ENCODE measurements at places on chromosomes 2 and 18. TPM values are rescaled to one million over a fixed set of nuclear protein-coding genes. Genes with fewer than 3 reads are reported as not detected.

The IL36G gene
- total RNA-seq, result not detected

The ABCB11 gene
- 0.44 TPM for total RNA-seq

The UGT1A10 gene
- not detected for total RNA-seq

The KLHL41 gene
- total RNA-seq, result 0.21 TPM

The LONRF2 gene
- not detected for total RNA-seq

The ZNF892 gene
- 3.8 TPM for total RNA-seq

- DNase-seq, result no peak
- H3K4me3 ChIP-seq, result no peak overlapping the region
- H3K36me3 ChIP-seq, result no peaks in the 10 kb centered on the region
- H3K27me3 ChIP-seq, result peaks cover 8% of the 10 kb centered on the region
- no peaks in the 10 kb centered on the region for H3K4me1 ChIP-seq
- H3K27ac ChIP-seq, result no peak overlapping the region
Observed at GRCh38 chr18:58527952-58528287, 101.0 kb downstream of the ALPK2 start.

GRCh38 chr2:240369801-240370585, 65.5 kb upstream of the GPC1 start:
- no peaks in the 10 kb centered on the region for H3K4me1 ChIP-seq
- H3K27ac ChIP-seq, result no peak overlapping the region
- no peaks in the 10 kb centered on the region for H3K27me3 ChIP-seq
- H3K36me3 ChIP-seq, result no peaks in the 10 kb centered on the region

- no peaks in the 10 kb centered on the region for H3K27me3 ChIP-seq
- no peaks in the 10 kb centered on the region for H3K36me3 ChIP-seq
- H3K4me3 ChIP-seq, result no peak overlapping the region
- no peak overlapping the region for H3K27ac ChIP-seq
- no peaks in the 10 kb centered on the region for H3K4me1 ChIP-seq
- DNase-seq, result no peak
Observed at GRCh38 chr2:193542762-193543161, 1348.0 kb upstream of the TMEFF2 start.

GRCh38 chr2:241937297-241937696, 67.8 kb downstream of the RTP5 start:
- no peaks in the 10 kb centered on the region for H3K36me3 ChIP-seq
- no peaks in the 10 kb centered on the region for H3K27me3 ChIP-seq
- no peak overlapping the region for H3K4me3 ChIP-seq
- DNase-seq, result no peak
- H3K27ac ChIP-seq, result no peak overlapping the region

GRCh38 chr2:145119225-145119624, 599.3 kb upstream of the ZEB2 start:
- H3K36me3 ChIP-seq, result no peaks in the 10 kb centered on the region
- H3K4me1 ChIP-seq, result no peaks in the 10 kb centered on the region
- no peaks in the 10 kb centered on the region for H3K27me3 ChIP-seq
- no peak overlapping the region for H3K4me3 ChIP-seq

- no peaks in the 10 kb centered on the region for H3K27me3 ChIP-seq
- H3K27ac ChIP-seq, result no peak overlapping the region
- no peak for DNase-seq
- H3K36me3 ChIP-seq, result peaks cover 3% of the 10 kb centered on the region
- no peaks in the 10 kb centered on the region for H3K4me1 ChIP-seq
Observed at GRCh38 chr2:65018141-65018582, 29.0 kb downstream of the SLC1A4 start.

DNA sequence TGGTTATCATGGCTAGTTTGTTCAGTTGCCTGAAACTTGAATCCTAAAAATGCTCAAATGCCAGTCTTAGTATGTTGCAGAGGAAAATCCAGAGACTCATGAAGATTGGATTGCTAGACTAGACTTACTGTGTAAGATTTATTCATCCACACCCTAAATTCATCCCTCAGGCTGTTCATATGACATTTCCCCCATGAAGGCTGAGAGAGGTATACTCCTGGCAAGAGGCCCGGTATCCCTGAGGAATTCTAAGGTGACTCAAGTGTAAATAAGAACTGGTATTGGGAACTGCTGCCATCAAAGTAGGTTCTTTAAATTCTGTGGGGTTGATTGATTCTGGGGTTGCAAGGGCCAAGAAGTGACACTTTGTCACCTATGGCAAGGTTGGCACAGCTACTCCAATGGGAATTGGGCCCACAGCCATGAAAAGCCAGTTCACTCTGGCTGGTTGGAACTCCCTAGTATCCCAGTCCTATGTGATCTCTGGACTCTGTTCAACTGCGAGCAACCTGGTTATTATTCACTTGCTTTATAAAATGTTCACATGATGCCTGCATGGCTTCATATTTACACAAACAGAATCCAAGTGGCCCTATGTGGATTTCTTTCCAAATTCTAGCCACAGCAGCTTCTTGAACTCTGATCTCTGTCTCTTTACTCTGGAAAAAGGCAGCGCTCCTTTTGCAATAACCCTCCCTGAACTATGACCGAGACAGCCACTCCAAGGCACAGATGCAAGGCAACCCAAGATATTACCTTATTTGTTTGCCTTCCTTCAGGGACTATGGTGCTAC, 429.1 kb downstream of the CBLN2 start:
- no peaks in the 10 kb centered on the region for H3K36me3 ChIP-seq
- no peaks in the 10 kb centered on the region for H3K27me3 ChIP-seq
- DNase-seq, result no peak
- no peak overlapping the region for H3K27ac ChIP-seq

DNA sequence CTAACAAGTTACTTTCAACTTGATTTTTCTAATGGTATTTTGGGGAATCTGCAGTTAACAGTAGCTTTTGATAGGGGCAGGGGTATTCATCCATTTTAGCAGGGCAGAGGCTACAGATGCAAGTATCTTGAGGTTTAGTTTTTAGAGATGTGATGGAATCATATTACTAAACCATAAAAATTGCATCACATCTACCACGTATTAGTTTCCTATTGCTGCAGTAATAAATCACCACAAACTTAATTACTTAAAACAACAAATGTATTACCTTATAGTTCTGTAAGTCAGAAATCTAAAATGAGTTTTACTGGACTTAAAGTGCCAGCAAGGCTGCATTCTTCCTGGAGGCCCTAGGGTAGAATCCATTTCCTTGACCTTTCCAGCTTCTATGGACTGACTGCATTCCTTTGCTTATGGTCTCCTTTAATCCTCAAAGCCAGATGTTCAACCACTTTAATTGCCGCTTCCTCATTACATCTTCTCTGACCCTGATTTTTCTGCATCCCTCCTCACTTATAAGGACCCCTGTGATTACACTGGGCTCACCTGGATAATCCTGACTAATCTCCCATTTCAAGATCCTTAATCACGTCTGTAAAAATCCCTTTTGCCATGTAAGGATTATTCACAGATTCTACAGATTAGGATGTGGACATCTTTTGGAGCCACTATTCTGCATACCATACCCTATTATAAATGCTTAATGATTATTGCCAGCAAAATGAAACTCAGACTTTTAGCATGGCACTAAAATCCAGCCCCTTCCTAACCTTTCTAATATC, 21.9 kb upstream of the EXOC6B start:
- H3K36me3 ChIP-seq, result no peaks in the 10 kb centered on the region
- no peak overlapping the region for H3K27ac ChIP-seq
- H3K4me1 ChIP-seq, result no peaks in the 10 kb centered on the region
- no peak for DNase-seq
- H3K4me3 ChIP-seq, result no peak overlapping the region

- no peak overlapping the region for H3K4me3 ChIP-seq
- H3K4me1 ChIP-seq, result peaks cover 3% of the 10 kb centered on the region
- no peak for DNase-seq
- H3K27me3 ChIP-seq, result no peaks in the 10 kb centered on the region
- no peaks in the 10 kb centered on the region for H3K36me3 ChIP-seq
Observed at GRCh38 chr2:198000417-198000816, 196.0 kb downstream of the PLCL1 start.

DNA sequence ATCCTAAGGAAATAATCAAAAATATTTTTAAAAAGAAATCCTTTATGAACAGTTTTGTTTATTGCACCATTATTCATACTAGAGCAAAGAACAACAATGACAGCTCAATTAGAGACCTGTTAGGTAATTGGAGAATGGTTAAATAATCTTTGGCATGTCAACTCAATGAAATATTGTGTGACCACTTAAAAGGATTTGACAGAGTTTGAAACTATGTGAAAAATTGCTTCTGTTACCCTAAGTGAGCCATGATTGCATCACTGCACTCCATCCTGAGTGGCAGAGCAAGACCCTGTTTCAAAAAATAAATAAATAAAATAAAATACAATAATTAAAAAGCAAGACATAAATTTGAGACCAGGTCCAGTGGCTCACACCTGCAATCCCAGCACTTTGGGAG, 66.1 kb upstream of the ATP8B1 start:
- no peaks in the 10 kb centered on the region for H3K36me3 ChIP-seq
- H3K27ac ChIP-seq, result no peak overlapping the region
- H3K4me3 ChIP-seq, result no peak overlapping the region
- no peaks in the 10 kb centered on the region for H3K27me3 ChIP-seq
- DNase-seq, result no peak
